ENCODE measurements at places on chromosomes 6 and 20.

DNA sequence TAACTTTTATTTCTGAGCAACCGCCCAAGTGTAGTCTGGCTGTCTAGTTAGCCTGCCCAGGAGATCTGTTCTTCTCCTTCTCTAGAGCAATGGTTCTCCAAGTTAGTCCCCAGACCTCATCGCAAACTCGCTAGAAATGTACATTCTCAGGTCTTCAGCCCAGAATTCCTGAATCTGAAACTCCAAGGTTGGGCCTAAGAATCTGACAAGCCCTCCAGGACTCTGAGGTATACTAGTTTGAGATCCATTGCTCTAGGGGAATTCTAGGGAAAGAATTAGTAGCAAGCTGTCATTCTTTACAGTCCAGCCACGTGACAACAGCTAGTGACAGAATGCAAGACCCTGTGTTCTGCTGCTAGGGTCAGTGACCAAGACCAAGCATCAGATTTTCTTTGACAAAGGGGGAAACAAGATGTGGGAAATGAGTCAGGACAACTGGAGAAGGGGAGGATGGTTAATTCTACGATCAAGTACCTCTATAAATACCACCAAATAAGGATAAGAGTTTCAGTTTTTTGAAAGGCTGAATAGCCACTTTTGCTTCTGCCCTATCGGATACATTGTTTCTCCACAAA is 5.8 kb downstream of the UBE2V1 start:
- no peak for DNase-seq

DNA sequence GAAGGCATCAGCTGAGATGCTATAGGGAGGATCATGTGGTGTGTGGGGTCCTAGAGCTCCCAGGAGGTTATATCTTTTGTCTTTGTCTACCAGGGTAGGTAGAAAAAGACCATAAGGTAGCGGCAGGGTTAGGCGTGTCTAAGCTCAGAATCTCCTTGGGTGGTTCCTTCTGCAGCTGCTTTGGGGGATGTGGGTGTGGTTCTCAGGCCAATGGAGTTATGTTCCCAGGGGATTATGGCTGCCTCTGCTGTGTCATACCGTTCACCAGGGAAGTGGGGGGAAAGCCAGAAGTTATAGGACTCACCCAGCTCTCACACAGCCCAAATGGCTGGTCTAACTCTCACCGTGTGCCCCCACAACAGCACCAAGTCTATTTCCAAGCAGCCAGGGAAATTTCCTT is 107.4 kb upstream of the ADGRB3 start:
- DNase-seq, result no peak

DNA sequence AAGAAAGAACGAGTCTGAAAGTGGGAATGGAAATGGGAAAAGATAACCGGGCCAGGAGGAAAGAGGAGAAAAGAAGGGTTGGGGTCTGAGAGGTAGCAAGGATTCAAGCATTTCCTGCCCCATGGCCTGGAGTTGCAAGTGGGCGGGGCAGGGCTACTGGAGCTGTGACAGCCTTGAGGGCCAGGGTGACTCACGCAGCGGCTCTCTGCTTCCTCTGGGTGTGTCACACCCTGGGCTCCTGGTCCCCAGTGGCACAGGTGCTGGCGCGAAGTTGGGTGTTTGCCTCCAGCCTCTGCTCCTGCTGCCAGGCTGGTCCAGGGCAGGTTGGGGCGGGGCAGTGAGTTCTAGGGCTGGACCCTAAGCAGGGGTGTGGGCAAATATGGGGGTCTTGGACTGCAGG is 3.3 kb upstream of the ULBP3 start:
- DNase-seq, result peak; percentile 94

DNA sequence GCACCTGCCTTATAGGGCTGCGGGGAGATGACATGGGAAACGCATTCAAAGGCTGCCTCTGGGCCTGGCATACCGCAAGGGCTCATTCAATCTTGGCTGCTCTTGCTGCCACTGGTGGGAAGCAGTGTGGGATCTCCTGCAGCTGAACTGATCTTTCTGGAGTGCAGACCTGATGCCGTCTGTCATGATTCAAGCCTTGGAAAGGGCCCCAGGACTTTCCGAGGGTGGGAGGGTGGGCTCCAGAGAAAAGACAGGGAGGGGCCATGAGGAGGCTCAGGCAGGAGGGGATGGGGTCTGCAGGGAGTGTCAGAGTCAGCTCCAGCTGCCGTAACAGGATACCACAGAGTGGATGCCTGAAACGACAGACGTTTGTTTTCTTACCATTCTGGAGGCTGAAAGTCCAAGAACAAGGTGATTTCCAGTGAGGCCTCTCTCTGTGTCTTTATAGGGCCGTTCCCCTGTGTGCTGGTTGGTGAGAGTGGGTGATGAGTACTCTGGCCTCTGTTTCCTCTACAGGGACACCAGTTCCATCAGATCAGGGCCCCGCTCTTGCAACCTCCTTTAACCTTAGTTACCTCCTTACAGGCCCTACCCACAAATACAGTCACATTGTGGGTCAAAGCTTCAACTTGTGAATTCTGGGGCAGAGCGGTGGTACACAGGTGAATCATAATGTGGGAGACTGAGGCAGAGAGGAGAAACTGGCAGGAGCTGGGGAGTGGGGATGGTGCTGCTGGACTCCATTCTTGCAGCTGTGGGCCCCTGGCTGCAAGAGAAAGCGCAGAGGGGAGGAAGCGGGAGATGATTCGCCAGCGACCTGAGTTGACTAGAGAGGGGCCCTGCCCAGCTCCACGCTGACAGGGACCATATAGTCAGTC is 148.4 kb downstream of the SYCP2 start:
- no peak for DNase-seq

DNA sequence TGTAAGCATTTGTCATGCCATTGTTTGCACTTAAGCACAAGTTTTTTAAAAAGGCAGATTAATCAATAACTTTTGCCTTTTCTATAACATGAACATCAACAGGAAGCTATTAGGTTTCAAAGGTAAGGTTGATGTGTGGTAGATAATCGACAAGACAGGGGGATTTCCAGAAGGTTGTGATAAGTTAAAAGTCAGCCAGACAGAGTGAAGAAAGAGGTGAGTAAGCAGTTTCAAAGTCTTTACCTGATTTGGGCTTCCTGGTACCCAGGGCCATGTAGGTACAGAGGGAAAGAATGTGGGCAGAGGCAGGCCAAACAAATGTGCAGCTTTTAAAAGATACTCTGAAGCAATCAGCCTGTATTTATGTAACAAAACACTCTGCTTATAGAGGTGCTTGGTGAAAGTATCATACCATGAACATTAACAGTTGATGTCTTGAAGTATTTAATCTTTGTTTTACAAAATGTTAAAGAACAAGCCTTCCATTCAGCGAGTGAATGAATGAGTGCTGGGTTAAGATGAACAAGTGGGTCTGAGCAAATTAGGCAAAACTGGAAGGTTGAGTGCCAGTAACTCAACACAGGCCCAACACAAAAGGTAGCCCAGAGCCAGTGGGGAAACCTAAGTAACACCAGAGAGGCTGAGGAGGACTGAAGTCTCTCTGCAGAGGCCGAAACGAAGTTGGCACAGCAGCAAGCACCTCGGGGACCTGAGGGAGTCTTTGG is 60.2 kb downstream of the LRRC1 start:
- no peak for DNase-seq

GRCh38 chr20:2382833-2383232 is 2.1 kb downstream of the TGM6 start:
- no peak for DNase-seq

DNA sequence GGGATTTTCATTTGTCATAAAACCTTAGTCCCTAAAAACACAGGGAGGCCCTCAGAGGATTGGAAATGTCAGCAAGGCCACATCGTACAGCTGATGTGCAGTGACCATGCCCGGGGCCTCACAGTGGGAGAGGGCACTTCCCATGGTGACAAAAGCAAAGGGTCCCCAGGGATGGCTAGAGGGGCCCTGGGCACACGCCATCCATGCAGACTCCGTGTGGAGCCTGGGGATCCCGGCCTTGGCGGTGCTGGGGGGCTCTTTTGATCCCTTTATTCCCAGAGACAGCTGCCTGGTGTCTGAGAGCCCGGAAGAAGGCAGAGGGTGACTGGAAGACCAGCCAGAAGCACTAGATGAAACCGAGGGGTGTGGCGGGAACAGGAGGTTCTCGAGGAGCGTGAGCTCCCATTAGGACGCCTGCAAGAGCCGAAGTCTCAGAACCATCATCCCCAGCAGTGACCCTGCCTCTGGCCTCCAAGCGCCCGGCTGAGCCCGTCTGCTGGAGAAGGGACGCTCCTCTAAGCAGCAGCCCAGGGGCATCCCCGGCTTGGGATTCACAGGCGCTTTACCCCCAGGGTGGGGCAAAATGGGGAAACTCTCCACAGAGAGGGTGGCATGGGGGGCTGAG is 49.1 kb upstream of the FRMD1 start:
- no peak for DNase-seq

GRCh38 chr6:104462811-104463599 is 396.7 kb downstream of the HACE1 start:
- DNase-seq, result no peak

DNA sequence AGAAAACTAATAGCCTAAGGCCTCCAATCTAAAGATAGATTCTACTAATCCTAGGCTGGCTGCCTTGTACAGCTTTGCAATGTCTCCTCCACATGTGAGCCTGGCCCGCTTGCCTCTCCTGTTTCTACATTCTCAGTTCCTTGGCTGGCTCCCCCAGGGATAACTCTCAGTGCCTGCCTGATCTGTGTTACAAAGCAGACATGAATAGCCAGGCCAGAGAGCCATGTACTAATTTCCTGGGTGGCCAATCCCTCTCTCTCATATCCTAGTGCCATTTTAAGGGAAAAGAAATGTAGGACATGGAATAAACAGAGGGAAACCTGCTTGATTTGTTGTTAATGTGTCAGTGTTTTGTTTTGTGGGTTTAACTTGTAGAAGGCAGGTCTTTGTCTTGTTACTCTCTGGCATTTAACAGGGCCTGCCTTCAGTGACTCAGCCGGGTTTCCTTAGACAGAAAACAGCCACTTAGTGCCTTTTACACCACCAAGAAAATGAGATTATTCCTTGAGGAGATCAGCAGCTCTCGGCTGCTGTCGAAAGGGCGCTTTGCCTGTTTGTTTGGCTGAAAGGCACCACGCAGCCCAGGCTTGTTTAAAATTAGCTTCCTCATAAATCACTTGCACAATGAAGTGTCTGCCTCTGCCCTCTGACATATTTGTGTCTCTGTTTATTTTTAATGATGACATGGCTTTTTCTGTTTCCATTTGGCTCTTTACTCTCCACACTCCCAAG is 702.7 kb downstream of the MAFB start:
- DNase-seq, result no peak
